ENCODE measurements at places on chromosomes 4 and X.

DNA sequence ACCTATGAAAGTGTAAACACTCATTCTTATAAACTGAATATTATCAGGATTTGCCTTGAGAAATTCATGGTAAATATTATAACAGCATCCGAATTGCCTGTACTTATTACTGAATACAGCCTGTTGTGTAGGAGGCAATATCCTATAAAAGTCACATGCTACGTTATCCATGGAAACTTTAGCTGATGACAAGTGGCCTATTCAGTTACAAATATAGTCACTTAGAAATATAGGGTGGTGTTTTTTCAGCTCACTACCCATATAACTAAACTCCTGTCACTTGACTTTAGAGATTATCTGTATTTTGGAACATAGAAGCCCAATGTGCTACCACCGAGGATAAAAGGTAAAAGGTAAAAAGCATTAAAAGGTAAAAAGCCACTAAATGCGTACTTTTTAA is 493.4 kb downstream of the INPP4B start:
- DNase-seq = no peak

- no peak for DNase-seq
These were observed 52.6 kb upstream of the ESX1 start for GRCh38 chrX:104307341-104307740.

GRCh38 chr4:73172161-73172560 is 86.4 kb downstream of the ANKRD17 start:
- DNase-seq = no peak

GRCh38 chr4:23856630-23857029 is 33.2 kb downstream of the PPARGC1A start:
- DNase-seq = no peak

DNA sequence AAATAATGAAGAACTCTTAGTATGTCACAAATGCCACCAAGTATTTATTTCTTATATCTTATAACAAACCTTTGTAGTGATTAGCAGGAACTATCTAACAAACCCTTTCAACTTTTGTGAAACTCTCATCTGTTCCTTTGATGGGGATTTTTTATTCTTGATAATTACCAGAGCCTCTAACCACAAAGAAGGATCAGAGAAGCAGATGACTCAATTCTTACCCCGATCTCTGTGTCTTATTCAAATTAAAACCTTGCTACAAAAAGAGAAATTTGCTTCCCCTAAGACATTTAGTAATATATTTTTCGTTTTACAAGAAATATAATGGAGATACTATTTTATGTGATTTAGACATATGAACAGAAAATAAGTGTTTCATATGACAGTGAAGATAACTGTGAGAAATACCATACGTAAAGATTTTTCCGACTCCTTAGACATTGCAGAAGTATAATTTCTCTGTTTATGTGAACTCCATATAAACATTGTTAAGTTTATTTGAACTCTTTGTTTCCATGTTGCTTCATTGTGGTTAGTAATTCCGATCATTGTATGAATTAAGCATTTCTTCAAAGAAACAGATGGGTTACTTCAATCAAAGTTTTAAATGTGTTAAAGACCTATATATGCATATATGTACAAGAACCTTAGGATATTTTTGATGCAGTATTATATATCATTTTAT is 205.4 kb downstream of the CFAP299 start:
- DNase-seq = no peak

GRCh38 chr4:73714647-73715046 is 25.7 kb upstream of the CXCL8 start:
- no peak for DNase-seq

DNA sequence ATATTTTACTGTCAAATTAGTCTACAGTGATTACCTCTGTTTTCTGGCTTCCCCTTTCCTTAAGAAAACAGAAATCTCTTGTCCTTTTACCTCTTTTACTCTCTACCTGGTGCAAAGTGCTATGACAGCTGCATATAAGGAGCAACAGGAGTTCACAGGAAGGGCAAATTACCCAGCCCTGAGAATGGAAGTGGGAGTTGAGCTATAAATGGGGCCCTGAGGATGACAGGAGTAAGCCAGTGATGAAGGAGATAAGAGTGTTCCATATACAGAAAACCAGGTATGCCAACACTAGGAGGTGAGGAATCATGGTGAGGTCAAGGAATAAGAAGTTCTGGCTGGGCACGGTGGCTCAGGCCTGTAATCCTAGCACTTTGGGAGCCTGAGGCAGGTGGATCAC is 4.5 kb upstream of the HSD17B13 start:
- no peak for DNase-seq

GRCh38 chr4:138327338-138327737 is 85.2 kb upstream of the SLC7A11 start:
- DNase-seq = no peak

GRCh38 chr4:161762796-161763195 is 401.0 kb downstream of the FSTL5 start:
- no peak for DNase-seq

DNA sequence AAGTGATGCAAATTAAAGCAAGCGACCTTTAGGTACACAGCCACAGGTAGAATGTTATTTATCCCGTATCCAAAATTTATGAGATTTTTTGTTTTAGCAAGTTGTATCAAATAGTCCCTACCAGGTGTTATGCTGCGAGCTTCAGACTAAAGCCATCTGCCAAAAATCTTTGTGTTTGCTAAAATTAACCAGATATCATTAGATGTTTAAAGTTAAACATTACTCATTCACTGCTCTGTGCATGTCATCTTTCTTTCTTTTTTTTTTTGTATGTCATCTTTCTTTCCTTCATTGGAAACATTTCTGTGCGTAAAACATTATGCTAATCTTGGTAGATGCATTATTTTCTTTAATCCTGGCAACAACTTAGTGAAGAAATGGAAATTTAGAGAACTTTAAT is 173.1 kb downstream of the FHIP1A start:
- DNase-seq = no peak

DNA sequence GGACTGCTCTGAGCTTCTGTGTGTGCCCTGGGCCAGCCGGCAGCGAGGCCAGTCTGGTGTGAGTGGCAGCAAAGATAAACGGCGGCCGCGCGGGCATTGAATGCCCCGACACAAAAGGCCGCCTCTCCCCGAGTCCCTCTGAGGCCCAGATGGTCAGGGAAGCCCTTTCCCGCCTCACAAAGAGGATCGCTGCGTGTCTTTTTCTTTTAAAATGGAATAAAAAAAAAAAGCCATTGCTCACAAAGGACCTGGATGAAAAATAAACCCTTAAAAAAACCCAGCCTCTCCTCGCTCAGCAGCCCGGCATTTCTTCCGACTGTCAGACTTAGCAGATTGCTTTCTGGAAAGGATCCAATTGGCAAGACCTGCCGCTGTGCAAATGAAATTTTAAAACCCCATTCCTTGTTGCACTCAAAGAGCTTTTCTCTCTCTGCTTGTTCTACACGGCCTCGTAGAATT is 578.7 kb downstream of the BCOR start:
- DNase-seq = no peak

- no peak for DNase-seq
These were observed 298.5 kb upstream of the BMP3 start for GRCh38 chr4:80732010-80732409.

- peak; percentile 42 for DNase-seq
These were observed 6.9 kb upstream of the AFF1 start for GRCh38 chr4:86927843-86928395.

DNA sequence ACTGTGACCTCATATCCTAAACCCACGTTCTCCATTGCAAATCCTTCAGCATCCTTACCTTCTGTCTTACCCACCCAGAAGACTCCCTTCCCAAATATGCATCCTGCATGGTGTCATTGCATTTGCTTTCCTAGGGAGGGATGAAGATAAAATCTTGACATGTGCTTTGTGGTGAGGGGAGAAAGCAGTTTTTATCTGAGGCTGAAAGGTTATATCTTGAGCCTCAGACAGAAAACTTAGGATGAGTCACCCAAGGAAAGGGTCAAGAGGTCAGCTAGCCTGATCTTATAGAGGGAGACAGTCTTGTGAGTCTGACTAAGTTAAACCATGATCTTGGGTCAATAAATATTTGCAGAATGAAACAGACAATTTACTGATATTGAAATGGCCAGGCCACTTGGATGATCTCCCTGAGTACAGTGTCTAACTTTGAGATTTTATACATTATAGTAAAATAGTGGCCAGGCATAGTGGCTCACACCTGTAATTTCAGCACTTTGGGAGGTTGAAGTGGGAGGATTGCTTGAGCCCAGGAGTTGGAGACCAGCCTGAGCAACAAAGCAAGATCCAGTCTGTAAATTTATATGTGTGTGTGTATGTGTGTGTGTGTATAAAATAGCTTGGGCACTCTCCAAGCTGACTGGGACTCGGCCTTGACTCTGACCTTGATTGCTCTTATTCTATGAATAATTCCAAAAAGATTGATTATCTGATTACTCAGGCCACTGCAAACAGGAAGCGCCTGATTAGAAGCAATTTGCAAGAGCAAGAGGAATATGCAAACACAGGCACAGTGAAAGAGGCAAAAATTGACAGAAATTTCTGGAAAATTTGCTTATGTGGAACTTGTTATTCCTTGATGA is 15.4 kb upstream of the FAM9C start:
- no peak for DNase-seq

- DNase-seq = no peak
These were observed 5.1 kb upstream of the PLCXD1 start for GRCh38 chrX:275967-276580.

DNA sequence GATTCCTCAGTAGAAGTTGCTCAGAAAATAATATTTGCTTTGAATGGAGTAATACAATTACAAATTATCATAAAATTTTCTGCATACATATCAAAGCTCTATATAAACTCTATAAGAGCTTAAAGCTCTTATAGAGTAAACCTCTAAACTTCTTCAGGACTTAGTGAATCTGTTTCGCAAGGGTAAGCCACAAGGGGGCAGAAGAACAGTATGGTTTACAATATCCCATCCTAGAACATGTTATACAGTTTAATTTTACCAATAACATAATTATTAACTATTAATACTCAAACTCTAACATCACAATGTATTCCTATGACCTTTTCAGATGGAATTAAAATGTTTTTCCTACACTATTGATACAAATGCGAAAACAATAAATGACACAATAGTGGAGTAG is 33.8 kb upstream of the SPANXN1 start:
- DNase-seq = no peak

GRCh38 chrX:109373468-109373867 is 108.4 kb downstream of the GUCY2F start:
- DNase-seq = no peak

GRCh38 chr4:39042366-39042765 is 10.2 kb upstream of the TMEM156 start:
- no peak for DNase-seq

DNA sequence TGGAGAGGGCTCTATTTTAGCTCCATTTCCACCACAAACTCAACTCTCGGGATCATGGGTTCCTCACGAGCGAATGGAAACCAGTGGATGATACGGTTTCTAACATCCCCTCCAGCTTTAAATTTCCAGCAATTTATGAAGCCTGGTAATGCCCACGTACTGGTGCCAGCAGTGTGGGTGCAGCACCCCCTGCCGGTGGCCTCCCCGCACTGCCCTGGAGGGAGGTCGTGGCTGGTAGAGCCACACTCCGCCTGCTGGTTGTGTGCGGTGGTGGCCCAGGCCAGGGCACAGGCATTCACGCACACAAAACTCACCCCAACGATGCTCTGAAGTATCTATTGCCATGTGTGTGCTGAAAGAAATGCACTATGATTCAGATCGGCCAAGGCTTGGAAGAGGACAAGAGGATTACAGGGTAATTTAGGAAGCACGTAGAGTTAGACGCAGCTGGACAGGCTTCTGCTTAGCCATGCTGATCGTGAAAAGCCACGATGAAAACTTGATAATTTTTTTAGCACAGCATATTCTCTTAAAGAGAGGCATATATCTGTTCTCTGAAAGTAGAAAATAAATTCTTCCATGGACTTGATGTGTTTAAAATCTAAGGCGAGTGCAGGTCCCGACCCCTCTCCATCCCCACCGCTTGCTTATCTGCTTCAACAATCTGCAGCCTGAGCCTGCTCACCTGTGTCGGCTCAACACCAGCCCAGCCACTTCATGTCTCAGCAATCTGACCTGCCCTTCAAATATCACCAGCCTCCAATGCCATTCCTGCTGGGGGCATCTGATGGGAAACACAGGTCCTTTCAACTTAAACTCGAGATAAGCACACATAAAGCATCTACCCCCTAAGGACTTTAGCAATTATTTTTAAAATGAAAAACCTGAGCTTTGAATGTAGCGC is 59.1 kb downstream of the SCD5 start:
- peak; percentile 52 for DNase-seq

DNA sequence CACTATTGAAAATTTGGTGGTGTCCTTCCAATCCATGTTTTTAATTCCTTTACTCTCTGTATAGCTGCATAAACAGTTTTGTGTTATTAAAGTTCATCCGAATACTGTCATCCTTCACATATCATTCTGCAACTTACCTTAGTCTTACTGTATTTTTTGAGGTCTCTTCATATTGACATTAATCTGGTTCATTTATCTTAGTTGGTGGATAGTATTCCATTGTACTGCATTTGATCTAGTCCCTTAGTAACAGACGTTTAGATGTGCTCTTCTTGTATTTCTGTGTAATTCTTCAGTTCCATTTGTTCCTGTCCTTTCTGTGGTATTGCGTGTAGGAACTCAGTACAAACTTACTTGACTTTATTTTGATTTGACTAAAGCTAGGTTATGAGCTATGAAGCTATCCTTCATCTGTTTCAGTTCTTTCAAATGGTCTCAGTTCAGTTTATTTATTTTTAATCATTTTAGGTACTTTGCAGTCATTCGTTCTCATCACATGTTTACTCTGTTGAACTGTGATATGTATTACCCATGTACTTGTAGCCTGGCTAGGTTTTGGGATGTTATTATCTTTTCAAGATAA is 41.3 kb downstream of the RAPGEF2 start:
- no peak for DNase-seq

DNA sequence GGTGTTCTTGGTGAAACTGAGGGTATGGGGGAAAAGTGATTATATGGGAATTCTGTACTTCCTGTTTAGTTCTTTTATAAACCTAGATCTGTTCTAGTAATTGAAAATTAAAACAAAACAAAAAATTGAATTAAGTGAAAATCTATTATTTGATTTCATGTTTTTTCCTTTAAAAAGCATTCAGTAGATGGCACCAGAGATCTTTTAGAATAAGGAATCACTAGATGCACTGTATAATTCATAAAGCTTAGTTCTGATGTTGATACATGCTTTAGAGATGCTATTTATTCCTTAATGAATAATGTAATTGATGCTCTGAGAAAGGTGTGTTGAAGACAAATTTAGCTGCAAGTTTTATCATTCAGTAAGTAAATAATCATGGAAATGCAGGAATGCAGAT is 87.3 kb downstream of the LCORL start:
- DNase-seq = no peak

DNA sequence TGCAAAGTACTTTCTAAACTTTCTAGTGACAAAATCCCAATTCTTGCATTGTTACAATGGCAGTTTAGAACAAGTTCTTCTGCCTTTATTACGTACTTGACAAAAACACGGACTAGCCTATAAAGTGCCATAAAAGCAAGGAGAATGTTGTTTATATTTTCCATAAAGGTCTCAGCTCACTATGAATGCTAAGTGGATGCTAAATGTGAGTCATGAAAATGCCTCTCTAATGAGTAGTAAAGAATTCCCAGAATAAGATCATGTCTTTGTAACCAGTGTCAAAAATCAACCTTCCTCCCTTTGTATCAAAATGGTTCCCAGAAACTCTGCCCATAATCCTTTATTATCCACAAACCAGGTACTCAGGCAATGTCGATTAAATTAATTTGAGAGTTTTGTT is 539.8 kb upstream of the SLIT2 start:
- DNase-seq = no peak
